ENCODE measurements at places on chromosomes 3 and 15.

DNA sequence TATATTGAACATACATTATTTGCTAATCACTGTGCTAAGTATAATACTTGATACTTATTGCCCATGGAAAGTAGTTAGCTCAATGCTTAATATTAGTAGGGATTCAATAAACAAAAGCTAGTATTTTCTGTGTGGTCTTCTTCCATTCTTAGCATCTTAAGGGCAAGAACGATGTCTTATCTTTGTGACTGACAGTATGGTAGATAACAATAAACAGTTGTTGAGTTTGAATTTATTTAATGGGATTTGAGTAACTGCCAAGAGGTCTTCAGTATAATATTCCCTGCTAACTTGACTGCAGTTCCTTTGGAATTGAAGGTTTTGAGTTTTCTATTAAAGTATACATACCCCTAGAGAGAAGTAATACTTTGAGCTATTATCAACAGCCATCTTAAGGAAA is 70.1 kb downstream of the ZNF609 start:
- DNase-seq, result no peak

DNA sequence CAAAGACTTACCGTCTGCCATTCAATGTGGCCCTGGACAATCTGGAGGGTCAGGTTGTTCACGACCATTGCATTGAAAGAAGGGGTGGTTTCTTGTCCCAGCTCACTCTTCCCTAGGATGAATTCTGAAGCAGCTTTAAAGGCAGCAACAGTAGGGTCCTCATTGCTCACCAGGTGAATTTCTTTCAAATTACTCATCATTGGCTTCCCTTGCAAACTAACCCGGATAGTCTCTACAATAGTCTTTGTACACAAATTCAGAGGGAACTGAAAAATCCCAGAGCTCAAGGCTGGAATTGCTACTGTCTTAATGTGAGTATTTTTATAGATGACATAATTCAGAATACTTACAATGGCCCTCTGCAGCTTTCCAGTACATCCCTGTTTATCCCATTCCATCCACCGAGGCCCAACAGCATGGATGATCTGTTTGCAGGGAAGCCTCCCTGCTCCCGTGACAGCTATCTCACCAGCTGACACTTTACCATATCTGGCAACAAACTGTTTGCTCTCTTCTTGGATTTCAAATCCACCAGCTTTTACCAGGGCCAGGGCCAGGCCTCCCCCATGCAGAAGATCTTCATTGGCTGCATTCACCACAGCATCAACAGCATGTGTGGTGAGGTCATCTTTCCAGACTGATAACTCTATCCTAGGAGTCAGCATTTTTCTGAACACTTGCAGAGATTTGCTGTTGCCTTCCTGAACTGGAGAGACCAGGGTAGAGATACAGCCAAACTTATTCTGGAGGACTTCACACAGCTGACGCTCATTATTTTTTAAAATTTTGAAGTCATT is 8.6 kb downstream of the PARP9 start:
- peak; percentile 54 for DNase-seq

DNA sequence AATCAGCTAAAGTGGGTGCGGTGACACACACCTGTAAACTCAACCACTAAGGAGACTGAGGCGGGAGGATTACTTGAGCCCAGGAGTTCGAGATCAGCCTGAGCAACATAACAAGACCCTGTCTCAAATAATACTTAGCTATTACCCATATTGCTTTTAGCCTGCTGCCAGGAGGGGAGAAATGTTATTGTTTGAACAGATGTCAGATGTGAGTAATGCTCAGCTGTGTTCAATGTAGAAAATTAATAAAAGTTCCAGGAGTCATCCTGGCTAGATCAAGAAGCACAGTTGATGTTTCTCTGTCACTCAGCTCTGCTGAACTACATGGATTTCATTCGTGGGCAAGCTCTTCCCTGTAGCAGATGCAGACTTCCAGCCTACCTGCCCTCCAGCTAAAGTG is 22.2 kb downstream of the LSM3 start:
- peak; percentile 26 for DNase-seq

- no peak for DNase-seq
These were observed 147.8 kb upstream of the IL12A start for GRCh38 chr3:159840703-159841299.

DNA sequence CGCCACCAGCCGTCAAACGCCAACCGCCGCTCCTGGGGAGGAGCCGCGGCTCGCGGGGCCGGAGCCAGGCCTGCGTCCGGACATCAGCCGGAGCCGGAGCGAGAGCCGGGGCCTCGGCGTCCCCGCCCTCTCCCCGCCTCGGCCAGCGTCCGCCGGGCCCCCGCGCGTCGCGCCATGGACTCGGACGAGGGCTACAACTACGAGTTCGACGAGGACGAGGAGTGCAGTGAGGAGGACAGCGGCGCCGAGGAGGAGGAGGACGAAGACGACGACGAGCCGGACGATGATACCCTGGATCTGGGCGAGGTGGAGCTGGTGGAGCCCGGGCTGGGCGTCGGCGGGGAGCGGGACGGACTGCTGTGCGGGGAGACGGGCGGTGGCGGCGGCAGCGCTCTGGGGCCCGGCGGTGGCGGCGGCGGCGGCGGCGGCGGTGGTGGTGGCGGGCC is 359 bp downstream of the ARIH1 start:
- no peak for DNase-seq

DNA sequence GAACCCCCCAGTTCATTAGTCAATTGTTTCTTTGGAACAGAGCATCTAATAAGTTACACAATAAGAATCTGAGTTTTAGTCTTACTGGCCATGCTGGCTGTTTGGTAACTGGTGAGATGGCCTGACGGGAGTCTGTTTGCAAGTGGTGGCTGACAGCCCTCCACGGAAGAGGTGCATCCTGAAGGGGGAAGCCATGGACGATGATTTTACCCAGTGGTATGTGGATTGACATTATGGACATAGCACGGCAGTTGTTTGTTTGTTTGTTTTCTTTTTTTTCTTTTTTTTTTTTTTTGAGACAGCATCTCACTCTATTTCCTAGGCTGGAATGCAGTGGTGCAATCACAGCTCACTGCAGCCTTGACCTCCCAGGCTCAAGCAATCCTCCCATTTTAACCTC is 156.0 kb downstream of the RPLP1 start:
- no peak for DNase-seq

- DNase-seq, result no peak
These were observed 29.9 kb upstream of the PEX5L start for GRCh38 chr3:180066598-180066997.

DNA sequence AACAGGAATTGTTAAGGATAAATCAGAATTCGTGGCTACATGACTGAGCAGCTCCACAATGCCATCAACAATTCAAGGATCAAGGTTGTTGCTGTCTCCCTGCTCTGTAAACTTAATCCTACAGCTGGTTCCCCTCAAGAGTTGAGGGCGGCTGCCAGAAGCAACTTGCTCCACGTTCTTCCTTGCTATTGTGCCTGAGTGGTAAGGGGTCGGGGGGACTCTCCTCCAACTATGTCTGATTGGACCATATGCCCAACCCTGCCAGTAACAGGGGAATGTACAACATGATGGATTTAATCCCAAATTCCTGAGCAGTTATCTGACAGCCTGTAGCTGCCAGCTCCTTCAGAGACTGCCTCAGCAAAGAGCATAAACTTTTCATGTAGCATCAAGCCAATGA is 37.9 kb upstream of the MECOM start:
- DNase-seq, result no peak

GRCh38 chr3:155934230-155934629 is 63.8 kb downstream of the GMPS start:
- no peak for DNase-seq

DNA sequence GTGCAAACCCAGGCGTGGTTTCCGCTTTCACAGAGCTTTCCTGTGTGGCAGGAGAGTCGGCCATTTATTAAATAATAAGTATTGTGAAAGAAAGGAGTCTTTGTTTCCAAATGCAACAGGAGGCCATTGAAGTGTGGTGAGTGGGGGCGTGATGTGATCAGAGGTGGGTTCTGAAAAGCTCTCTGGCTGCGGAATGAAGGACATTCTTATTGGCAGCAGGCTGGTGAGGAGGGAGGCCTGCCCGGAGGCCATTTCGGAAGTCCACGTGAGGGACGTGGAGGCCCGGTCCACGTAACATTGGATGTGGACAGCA is 11.1 kb downstream of the ARNT2 start:
- no peak for DNase-seq

- DNase-seq, result peak; percentile 36
These were observed at the start of gene ESYT3 for GRCh38 chr3:138434276-138434874. Gene ESYT3, plus strand, starts transcription at chr3:138434616. Its CDS starts 183 bp downstream, at chr3:138434799.

DNA sequence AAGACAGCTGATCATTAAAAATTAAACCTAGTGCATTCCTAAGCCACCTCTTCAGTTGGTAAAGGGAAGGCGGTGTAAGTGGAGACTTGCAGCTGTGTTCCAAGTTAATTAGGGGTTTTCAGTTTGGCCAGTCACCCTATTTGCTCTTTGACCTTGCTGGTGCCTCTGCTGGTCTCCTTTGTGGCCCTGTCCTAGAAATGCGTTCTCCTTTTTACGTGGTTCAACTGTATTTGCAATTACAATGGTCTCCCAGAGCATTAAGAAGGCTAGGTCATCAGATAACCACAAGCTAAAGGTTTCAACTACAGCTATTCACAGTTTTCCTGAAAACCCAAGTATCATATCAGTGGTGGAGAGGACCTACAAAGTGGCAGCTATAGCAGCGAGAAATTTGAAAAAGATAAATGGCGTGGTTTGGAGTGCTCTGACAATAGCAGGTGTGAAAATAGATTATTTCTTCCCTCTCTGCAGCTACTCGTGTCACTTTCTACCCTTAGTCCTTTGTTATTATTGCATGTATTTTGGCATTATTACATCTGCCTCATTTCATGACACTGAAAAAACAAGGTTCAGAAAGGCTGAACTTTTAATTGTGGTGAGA is 203.5 kb upstream of the TBC1D5 start:
- DNase-seq, result peak; percentile 17

- no peak for DNase-seq
These were observed 108.2 kb downstream of the ULK4 start for GRCh38 chr3:41853540-41854196.

DNA sequence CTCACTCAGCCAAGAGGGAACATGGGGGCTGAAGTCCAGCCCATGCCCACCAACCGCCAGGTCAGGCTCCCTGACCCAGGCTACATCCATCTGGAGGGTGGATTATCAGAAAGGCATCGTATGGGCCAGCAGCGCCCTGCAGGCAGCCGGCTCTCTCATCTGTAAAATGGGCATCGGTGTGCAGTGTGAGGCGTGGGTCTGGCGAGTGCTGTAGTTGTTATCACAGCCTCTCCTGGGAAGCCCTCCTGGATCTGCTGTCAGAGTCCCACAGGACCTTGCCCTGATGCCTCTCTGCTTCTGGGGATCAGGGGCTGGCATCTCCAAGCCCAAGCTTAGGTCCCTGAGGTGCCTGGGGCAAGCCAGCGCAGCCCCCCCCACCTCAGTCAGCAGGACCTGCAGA is 27.4 kb downstream of the CFAP100 start:
- no peak for DNase-seq

DNA sequence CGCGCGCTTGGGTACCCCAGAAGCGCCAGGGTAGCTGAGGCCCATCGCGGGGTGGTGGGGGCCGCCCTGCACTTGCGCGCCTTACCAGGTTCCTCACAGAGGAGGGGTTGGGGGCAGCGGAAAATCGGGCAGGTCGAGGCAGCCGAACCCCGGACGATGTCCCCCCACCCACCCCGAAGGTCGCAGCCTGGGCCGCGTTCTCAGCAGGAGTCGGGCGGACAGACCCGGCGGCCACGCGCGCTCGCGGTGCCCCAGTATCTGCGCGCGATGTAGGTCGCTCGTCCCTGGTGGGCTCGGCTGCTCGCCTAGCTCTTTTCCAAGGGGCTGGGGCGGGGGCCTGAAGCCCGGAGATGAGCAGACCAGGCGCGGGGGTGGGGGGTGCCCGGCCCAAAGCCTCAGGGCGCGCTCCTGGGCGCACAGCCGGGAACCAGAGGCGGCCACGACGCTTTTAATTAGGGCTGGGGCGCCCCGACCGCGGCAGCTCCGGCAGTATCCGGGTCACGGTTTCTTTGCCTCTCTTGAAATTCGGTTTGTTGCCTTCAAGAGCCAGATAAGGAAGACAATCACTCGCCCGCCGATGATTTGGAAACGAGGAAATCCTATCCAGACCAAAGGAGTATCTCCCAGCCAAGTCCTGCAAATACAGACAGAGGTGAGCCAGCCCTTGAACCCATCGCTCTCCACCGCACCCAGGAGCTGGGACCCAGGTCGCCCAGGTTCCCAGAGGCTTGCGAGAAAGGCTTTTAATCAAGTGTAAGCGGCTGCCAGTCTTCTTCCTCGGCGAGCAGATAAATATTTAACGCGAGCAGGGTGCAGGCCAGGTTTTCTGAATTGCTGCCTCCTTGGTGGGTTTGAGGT is 4.6 kb downstream of the SKOR1 start:
- DNase-seq, result no peak

DNA sequence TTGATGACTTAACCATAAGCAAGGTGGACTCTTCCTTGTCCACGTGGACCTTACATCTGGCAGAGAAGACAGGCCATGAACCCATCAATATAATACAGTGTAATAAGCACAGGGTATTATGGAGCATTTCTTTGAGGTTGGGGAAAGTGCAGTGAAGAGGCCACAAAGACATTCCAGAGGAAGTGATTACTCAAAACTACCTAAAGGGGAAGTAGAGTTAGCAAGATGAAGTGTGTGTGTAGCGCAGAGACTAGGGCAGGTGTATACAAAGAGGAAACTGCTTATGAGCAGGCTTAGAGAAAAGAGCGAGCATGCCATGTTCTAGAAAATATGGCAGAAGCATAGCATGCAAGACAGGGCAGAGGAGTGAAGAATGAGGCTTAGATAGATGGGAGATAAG is 17.9 kb downstream of the CP start:
- no peak for DNase-seq
